ENCODE measurements at places on chromosomes 6 and 20. TPM values are rescaled to one million over a fixed set of nuclear protein-coding genes. Genes with fewer than 3 reads are reported as not detected.

GRCh38 chr6:21856456-21856825 is 262.9 kb downstream of the SOX4 start:
- no peak for DNase-seq

DNA sequence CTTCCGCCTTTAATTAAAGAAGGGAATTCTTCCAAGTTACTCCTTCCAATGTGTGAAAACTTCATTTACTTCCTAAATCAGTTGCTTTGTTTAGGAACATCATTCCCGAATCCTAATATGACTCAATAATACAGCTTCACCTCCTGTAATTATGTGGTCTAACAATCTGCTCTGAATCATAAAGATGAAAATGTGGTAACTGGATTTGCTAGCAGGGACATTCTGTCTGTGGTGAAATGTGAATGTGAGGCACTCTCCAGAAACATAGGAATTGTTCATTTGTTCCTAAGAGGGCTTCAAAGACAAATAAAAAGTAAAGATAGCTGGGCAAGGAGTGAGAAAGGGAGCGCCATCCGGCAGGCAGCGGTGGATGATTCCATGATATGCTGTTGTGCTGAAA is 678.1 kb downstream of the KIF16B start:
- DNase-seq = no peak

- DNase-seq = no peak
Measured at GRCh38 chr6:101085327-101085726, 204.2 kb upstream of the ASCC3 start.

GRCh38 chr6:170101281-170102035 is 189.4 kb downstream of the DLL1 start:
- DNase-seq = no peak

- DNase-seq = no peak
Measured at GRCh38 chr20:32920530-32921298, 62.0 kb downstream of the EFCAB8 start.

DNA sequence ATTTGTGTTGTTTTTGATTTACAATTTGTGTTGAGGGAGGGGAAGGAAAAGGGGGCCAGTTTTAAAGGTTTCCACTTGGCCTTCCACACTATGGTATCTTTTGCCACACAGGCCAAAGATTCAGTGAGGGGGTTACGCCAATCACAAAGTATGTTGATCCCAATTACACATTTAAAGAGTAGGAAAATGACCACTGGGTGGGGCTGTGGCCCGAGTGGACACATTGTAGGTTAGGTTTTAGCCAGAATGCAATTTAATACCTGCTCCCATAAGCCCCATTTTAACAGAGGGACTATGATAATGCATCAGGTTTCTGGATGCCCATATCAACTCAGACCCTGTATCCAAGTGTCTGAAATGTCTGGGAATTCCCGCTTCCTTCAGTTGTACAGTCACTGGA is 15.6 kb downstream of the VGLL2 start:
- no peak for DNase-seq

- no peak for DNase-seq
Measured at GRCh38 chr6:30481211-30481964, 7.9 kb upstream of the HLA-E start.

The PRSS16 gene
- 2.4 TPM for total RNA-seq

The KLHDC3 gene
- total RNA-seq = 52.3 TPM

The TMEM244 gene
- total RNA-seq = not detected

The BPIFB4 gene
- total RNA-seq = not detected

All from activated CD4-positive, alpha-beta memory T cell treated with anti-CD3 and anti-CD28 coated beads for 36 hours (primary cell).